Mucosa of gallbladder (tissue), 1 donor: ENCODE measurements at places on chromosomes 6 and 20.

- no peak for DNase-seq
Measured at GRCh38 chr20:41169791-41170351, 32.5 kb downstream of the PLCG1 start.

DNA sequence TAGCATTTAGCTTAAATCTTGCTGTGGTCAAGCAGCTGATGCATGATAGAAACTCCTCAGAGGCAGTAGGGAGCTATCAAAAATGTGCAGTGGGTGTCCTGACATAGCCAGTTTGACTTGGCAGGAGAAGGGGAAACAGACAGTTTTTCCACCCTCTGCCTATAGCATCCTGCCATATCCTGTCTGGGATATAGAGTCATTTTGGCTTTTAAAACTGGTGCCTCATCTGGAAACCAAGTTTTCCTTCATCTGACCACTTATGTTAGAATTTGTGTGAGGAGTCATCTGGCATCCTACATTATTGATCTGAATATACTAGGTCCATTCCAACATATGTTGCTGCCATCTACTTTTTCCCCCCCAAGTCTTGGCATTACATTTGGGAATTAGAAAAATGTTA is 284.1 kb downstream of the CD109 start:
- no peak for DNase-seq

DNA sequence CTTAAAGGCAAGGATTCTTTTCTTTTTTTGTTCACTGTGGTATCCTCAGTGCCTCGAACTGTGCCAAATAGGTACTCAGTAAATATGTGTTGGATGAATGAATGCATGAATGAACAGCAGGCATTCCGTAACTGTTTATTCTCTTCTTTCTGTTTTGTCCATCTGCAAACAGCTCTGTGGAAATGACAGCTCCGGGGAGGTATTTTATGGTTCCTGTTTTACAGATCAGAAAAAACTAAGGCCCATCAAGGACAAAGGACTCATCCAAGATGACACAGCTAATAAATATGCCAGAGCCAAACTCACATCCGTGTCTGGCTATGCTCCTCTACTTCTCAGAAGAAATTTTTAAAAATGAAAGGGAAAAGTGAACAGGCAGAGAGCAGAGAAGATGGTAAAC is 21.0 kb downstream of the JPH2 start:
- DNase-seq, result no peak

GRCh38 chr6:139588076-139588639 is 213.7 kb upstream of the CITED2 start:
- peak; percentile 89 for DNase-seq

DNA sequence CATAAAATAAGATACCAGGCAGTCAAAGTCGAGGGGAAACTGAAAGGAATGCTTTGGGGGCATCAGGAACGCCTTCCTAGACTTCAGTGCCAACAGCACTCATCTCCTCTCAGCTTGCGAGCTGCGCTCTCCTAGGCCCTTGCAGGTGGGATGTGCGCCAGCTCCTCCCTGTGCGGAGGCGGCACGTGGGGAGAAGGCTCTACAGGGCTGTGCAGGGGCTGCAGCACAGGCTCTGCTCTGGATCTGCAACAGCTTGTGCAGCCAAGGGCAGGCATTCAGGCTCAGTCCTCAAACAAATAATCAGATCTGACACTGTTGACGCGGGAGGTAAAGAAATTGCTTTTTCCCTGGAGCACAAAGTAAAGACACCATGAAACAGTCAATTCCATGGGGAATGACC is 144.8 kb downstream of the TTLL2 start:
- DNase-seq, result no peak

DNA sequence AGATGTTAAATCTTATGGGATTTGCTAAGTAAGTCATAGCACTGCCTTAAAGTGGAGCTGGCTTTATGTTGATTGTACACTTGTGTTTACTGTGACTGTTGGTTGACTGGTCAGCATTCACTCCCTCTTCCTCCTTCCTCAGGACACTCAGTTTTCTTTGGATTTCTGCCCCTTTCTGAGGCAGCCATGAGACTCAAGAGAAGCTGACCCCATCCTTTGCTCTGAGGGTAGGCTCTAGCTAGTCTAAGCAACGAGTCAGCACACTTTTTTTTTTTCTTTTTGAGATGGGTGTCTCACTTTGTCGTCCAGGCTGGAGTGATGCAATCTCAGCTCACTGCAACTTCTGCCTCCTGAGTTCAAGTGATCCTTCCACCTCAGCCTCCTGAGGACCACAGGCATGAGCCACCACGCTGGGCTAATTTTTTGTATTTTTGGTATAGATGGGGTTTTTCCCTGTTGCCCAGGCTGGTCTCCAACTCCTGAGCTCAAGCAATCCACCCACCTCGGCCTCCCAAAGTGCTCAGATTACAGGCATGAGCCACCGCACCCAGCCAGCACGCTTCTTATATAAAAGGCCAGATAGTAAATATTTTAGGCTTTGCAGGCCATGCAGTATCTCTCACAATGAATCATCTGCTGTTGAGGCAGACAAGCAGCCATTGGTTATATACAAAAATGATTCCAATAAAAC is 191.4 kb downstream of the NFATC2 start:
- DNase-seq, result no peak

- DNase-seq, result no peak
Measured at GRCh38 chr20:40938020-40938419, 90.6 kb upstream of the TOP1 start.

- DNase-seq, result no peak
Measured at GRCh38 chr6:112743323-112743722, 396.2 kb downstream of the RFPL4B start.

- no peak for DNase-seq
Measured at GRCh38 chr6:24387818-24388217, 14.9 kb upstream of the MRS2 start.

- no peak for DNase-seq
Measured at GRCh38 chr20:53352727-53353440, 240.8 kb downstream of the ZNF217 start.

GRCh38 chr20:57993716-57994431 is 234.6 kb downstream of the ANKRD60 start:
- DNase-seq, result no peak

DNA sequence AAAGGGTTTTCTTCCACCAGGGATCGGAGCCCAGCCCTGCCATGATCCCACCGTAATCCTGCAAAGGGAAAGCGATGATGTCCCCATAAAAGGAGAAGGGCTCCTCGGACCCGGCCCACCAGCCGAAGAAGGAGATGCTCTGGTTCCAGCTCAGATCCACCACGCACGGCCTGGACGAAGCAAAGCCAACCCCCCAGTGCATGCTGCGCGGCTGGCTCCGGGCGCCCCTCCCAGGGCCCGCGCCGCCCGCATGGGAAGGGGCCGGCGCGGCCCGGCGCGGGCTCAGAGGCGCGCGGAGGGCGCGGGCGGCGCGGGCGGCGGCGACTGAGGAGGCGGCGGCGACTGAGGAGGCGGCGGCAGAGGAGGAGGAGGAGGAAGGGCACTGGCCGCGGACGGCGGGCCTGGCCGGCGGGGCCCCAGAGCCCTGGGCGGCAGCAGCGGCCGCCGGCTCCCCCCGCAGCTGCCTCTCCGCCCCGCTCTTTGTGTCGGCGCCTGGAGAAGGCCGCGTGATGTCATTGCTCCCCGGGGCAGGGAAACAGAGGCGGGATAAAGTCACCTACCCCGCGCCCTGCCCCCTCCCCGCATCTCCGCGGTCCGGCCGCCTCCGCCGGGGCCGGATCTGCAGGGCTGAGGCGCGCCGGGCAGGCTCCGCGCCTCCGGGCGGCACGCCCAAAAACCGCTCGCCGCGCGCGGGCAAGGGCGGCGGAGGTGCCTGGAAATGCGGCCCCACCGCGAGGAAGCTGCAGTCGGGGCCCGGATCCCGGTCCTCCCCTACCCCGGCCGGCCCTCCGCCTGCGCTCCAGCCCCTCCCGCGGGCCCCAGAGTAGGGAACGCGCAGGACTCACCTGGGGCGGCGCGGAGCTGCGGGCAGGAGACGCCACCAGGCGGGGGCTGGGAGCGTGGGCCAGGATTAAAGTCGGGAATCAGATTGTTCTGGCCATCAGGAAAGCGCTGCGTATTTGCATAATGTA is at the start of gene FAXC:
FAXC (minus strand) TSS at position 504 of the 971 bp plus-strand sequence; CDS start at position 202, 302 bp downstream.
- DNase-seq, result peak; percentile 16

GRCh38 chr6:227074-227782 is 65.1 kb upstream of the DUSP22 start:
- DNase-seq, result no peak

- DNase-seq, result no peak
Measured at GRCh38 chr20:20411836-20412235, 43.9 kb downstream of the INSM1 start.

DNA sequence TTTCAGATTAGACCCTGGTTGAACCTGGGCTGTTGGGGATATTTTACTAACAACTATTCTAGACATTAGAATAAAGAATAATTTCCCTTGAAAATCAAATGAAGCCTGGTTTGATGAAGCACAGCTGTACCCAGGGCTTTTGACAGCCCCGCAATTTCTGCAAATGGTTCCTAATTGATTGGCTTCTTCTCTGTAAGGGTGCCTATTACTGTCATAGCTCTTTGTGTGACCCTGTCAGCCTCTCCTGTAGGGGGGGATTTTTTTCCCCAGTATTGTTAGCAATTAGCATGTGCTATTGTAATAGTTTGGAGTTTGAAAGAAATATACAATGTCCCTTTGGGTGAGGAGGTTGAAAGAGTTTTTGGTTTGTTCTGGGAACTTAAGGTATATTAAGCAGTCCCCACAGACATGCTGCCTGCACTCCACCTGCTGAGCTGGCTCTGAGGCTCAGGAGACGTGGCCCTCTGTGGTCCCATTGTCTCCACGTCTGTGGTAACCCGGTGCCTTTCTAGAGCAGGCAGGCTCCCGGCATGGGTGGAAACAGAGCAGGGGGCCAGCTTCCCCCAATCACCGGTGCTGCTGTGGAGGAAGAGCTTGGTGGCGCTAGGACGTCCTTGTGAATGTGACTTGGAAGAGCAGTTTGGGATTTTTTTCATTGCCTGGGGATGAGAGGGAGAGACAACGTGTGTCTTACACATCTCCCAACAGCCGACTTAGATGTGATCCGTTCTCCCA is 47.3 kb upstream of the CLDN20 start:
- no peak for DNase-seq

DNA sequence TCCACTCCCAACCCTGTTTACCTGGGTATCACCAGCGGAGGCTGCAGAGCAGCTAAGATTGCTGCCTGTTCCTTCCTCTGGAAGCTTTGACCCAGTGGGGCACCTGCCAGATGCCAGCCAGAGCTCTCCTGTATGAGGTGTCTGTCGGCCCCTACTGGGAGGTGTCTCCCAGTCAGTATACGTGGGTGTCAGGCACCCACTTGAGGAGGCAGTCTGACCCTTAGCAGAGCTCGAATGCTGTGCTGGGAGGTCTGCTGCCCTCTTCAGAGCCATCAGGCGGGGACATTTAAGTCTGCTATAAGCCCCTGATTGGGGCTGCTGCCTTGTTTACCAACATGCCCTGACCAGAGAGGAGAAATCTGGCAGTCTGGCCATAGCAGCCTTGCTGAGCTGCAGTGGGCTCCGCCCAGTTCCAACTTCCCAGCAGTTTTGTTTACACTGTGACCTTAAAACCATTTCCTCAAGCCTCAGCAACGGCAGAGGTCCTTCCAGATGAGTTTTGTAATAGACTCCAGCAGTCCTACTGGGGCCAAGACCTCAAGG is 2.8 kb downstream of the RAET1E start:
- DNase-seq, result peak; percentile 73

DNA sequence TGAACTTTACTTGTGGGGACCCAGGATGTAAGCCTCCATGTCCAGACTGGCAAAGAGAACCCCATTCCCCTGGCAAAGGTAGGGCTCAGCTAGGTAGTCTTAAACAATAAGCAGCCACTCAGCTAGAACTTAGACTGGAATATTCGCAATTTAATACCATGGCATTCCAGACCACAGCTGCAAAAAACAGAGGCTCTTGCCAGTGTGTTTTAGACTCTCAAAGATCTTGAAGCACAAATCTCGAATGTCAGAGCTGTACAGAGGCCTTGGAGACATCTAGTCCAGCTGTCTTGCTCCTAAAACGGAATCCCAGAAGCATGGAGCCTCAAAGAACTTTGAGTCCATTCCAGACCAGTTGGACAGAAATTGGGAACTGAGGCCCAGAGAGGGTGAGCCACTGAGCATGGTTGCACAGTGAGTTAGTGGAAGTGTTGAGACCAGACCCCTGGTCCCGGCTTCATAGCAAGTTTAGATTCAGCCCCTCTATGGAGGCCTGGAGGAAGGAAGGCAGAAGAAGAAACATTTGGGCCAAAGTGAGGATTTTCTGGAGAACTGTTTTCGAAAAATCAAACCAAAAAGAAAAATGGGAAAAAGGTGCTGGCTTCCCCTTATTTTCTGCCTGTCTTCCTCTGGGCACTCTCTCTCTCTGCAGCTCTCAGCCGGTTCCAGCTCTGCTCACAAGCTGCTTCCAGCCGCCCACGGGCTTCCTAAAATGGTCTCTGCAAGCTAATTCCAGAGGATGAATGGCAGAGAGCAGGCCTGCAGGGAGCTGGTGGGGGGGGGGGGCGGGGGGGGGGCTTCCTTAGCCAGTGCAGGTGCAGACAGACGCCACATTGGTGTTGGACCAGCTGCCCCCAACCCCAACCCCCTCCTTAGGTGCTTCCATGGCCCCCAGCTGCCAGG is 32.4 kb downstream of the AAR2 start:
- DNase-seq, result no peak

GRCh38 chr20:62795023-62795761 is 1.1 kb upstream of the MRGBP start:
- no peak for DNase-seq

GRCh38 chr20:41052742-41053419 is 24.3 kb downstream of the TOP1 start:
- peak; percentile 54 for DNase-seq

DNA sequence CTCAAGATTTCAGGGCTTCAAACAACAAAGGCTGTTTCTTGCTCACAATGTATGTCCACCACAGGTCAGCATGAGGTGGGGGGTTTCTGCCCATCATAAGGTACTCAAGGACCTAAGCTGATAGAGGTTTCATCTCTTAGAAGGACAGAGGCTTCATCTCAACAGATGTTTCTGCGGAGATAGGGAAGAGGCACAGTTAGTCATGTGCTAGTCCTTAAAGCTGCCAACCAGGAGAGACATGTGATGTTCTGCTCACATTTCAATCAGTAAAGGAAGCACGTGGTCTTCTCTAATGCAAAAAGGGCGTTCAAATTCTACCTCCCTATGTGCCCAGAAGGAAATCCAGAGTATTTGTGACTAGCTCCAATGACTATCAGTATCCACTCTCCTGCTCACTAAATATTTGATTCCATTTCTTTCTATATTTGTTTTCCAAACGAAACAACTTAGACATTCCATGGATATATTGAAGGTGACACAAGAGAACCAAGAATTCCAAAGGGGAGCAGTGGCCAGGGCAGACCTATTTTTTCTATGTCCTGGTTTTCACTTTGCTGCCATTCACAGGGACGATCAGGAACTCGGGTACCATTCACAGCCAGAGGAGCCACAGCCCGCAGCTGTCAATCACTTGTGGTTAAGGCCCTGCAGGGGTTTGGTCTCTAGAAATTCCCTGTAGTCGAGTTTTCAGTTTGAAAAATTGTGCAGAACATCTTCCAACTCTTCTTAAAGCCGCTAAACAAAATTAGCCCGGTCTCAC is 173.2 kb upstream of the FOXA2 start:
- no peak for DNase-seq

DNA sequence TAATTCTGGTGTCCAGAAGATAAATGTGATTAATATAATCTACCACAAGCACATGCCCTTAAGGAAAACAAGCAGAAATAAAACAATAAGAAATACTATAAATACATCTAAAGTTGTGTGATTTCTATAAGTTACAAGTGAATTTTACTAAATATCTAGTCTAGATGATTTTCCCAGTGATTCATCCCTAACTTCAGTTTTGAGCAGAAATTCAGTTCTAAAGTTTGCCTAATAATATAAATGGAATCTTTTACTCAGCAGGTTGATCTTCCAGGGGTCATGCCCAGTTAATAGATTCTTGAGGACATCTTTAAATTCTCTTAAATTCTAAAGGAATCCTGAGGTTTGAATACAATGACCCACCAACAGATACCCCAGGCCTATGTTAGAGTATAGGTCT is 37.3 kb downstream of the PDE7B start:
- no peak for DNase-seq
